Naive thymus-derived CD8-positive, alpha-beta T cell (primary cell): ENCODE measurements at places on chromosomes 3 and 15. TPM values are rescaled to one million over a fixed set of nuclear protein-coding genes. Genes with fewer than 3 reads are reported as not detected.
A peak's percentile ranks its signal among the peaks of the same experiment; 100 is the strongest.

GRCh38 chr3:115928376-115928775 lies 305.1 kb downstream of the GAP43 start:
- no peak for DNase-seq

Gene RHOV
- polyA plus RNA-seq: not detected

- DNase-seq: no peak
These were observed 989 bp downstream of the GNB4 start for GRCh38 chr3:179450261-179450701.

- no peak for DNase-seq
These were observed 62.2 kb downstream of the PYDC2 start for GRCh38 chr3:191523148-191523547.

DNA sequence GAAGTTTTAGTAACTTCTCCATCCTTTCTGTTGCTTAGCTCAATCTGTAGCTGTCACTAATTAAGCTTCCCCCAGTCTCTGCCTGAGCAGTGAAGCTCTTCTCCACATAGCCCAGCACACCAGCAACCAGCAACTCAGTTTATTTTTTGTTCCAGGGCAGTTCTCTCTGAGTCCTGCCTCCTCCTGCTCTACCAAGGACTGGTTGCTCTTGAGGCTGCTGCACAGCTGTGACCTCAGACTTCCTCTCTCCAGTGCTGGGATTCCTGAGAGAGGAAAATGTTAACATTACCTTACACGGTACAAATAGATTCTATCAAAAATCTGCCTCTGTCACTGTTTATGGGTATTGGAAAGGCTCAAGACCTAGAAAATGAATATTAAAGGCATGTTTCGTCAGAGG lies 294.7 kb downstream of the OXSM start:
- DNase-seq: no peak

Gene TERC
- not detected for polyA plus RNA-seq

Gene FOXL2NB
- not detected for polyA plus RNA-seq

GRCh38 chr3:108322352-108322751 lies 26.0 kb downstream of the HHLA2 start:
- peak; percentile 36 for DNase-seq

- DNase-seq: no peak
These were observed 78.8 kb downstream of the MCF2L2 start for GRCh38 chr3:183349421-183350157.

- no peak for DNase-seq
These were observed 480.3 kb downstream of the NSUN3 start for GRCh38 chr3:94543161-94543560.

DNA sequence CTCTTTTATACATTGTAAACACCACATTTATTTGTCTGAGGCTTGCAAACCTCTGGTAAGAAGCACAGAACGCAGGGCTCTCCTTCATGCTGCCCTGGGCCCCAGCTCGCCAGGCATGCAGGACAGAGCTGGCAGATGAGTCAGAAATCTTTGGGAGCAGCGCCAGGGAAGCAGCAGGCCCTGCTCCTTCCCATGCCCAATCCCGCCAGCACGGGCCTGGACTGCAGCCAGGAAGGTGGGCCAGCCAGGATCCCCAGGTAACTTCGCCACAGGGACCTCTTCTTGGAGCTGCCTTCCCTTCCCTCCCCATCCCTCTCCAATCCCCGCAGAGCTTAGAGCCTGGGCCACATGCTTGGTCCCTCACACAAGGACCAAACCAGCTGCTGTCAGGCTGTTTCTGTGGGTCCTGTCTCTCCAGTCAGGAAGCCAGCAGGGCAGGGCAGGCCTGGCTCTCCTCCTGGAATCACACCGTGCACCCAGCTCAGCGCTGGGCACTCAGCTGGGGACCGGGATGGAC lies 8.8 kb downstream of the STOML1 start:
- DNase-seq: no peak

Gene TRAT1
- polyA plus RNA-seq: 55.3 TPM

DNA sequence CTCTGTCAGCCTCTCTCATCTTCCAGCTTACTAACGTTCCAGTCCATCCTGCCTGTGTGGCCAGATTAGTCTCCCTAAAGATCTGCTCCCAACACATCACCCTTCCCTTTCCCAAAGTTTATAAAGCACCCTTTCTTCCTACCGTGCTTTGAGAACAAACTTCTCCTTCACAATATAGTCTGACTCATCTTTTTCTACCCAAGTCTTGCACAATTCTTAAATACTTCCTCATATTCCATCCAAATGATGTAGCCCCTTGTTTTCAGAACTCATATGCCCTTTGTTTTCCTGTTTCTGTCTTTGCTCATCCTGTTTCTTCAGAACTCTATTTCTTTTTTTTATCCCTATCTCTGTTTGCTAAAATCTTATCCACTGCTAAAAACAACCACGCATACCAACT lies 326.8 kb downstream of the MFSD1 start:
- no peak for DNase-seq

GRCh38 chr3:9204253-9204992 lies 45.0 kb downstream of the SRGAP3 start:
- no peak for DNase-seq

DNA sequence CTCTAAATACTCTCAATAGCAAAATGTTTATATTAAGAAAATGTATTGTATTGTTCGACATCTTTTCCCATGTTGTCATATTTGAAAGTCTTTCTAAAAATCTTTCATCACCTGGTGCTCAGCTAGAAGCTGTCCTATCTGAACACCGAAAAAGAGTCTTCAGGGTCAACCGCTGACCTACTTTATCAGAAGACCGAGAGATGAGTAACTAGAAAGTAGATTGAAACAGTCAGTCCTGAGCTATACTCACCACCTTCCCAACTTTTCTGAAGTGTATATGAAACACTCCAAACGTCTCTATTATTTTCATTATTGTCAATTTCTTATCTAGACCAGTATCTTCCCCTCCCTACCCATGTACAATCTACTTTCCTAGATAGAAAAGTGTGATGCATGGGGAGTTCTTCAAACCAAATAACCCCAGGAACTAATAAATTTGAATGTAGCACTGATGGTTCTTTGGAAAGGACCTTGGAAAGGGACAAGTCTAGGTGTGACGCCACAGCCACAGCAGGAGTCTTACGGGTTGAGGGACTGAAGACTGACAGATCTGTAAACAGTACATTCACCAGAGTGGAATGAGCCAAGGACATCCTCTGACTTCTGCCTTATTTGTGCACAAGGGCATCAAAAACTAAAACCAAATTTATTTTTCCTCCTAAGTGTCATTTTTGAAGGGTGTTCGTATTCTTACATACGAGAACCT lies 58.6 kb downstream of the TMOD3 start:
- DNase-seq: no peak

DNA sequence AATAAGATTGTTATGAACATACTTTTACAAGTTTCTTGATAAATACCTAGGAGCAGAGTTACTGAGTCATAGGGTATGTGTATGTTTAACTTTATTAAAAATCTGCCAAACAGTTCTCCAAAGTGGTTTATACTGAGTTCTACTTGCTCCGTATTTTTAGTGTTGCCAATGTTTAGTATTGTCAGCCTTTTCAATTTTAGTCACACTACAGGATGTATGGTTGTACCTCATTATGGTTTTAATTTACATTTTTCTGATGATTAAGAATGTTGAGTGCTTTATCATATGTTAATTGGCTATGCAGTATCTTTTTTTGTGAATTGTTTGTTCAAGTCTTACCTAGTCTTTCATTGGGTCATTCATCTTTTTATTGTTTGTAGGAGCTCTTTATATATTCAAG lies 4.3 kb downstream of the TMOD3 start:
- DNase-seq: no peak

Gene GHSR
- polyA plus RNA-seq: not detected

GRCh38 chr15:69749797-69750196 lies 297.2 kb downstream of the RPLP1 start:
- no peak for DNase-seq

GRCh38 chr3:3074551-3075257 lies 35.5 kb downstream of the IL5RA start:
- DNase-seq: no peak

Gene GOLGA8N
- polyA plus RNA-seq: not detected

DNA sequence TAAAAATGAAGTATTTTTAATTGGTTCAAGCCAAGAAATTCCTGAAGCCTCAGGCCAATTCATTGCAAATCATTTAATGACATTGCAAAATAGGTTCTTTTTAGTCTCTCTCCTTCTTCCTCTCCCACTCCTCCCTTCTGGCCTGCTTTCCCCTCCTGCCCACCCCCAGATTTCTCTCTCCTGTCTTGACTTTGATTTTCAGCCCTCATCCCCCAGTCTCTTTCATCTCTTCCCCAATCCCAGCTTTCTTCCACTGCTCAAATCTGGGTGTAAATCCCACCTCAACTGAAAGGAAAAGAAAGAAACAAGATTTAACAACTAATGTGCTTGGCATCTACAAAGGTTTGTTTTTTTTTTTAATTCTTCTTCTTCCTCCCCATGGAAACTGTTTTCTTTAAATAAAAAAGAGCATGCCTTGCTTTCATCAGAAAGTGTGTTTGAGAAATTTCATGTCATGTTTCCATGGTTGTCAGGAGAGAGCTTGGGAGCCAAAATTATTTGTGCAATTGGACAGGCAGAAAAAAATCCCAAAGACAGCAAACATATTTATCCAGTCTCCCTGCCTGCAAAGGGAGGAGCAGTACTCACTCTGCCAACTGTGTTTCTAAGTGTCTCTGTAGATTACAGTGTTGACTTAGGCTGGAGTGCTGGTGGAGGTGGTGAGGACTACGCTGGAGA lies 50.4 kb downstream of the BOC start:
- DNase-seq: no peak

DNA sequence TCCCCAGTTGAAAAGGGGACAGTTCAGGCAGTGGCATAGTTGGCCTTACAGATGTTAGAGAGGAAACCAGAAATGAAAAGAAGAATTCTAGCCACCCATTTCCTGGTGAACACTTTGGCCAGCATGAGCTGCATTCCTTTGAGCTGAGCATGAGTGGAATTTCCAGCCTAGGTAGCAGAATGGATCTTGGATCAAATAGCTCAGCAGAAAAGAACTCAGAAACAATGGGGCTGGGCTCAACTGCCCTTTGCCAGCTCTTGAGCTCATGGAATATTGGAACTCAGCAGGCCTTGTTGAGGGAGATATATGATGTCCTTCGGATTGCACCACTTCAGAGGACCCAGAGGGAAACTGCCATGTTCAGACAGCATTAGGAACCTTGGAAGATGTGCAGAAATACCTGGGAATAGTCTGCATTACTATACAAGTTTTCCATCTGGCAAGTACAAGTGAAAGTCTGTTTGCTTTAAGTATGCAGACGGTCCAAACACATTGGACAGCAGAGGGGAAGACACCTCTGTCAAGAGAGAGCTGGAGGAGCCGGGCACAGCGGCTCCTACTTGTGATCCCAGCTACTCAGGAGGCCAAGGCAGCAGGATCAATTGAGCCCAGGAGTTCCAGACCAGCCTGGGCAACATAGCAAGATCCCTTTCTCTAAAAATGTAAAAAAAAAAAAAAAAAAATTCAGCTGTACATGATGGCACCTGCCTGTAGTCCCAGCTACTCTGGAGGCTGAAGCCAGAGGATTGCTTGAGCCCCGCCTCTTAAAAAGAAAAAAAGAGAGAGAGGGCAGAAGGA lies 3.1 kb upstream of the CDV3 start:
- DNase-seq: no peak

DNA sequence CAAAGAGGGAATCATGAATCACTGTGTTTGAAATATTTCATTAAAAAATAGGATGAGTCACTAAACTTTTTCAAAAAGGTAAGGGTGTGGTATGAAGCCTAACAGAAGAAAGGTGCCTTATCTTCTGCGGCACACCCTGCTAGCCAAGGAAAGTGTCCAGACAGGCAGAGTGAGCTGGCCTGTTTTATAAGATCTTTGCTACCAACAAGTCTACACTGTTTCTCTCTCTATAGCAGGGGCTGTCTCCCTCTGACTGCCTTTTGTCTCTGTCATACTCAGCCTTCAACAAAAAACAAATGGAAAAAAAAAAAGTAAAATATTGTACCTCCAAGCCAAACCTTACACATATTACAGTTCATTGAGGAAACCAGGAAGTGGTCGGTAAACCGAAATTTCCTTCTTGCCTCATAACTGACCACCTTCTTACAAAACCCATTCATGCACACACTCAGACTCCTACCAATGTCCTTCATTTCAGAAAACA lies 9.1 kb downstream of the ZDHHC3 start:
- no peak for DNase-seq

- DNase-seq: no peak
These were observed 23.1 kb downstream of the CCNL1 start for GRCh38 chr3:157136647-157137387.

Gene EID1
- 172 TPM for polyA plus RNA-seq

- DNase-seq: no peak
These were observed 33.9 kb downstream of the SLC41A3 start for GRCh38 chr3:126050050-126050392.

Gene CILP
- 0.10 TPM for polyA plus RNA-seq

- DNase-seq: no peak
These were observed 65.2 kb downstream of the MYLK start for GRCh38 chr3:123818921-123819429.

Gene TRIM42
- not detected for polyA plus RNA-seq

DNA sequence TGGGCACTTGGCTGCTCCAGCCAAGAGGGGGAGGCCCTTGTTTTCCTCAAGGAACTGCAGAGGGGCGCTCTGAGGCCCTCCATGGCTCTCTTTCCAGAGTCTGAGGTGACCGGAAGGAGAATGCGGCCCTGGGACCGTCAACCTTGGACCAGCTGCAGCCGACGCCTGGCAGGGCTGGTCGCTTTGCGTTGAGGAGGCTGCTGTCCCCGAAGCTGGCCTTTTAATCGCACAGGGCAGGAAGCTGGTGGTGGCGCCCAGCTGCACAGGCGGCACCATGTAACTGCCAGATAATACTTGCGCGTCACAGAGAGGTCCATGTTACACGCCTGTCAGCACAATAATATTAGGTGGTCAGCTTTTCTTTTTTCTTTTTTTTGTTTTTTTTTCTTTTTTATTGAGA lies 875 bp upstream of the HLTF start:
- DNase-seq: no peak

- no peak for DNase-seq
These were observed 7.0 kb downstream of the BHLHE40 start for GRCh38 chr3:4986175-4986781.

- no peak for DNase-seq
These were observed 74.6 kb downstream of the REC114 start for GRCh38 chr15:73517566-73517965.
